ENCODE measurements at places on chromosomes 7 and 10.

- no peak for DNase-seq
These were observed 248.7 kb downstream of the FZD1 start for GRCh38 chr7:91512958-91513357.

DNA sequence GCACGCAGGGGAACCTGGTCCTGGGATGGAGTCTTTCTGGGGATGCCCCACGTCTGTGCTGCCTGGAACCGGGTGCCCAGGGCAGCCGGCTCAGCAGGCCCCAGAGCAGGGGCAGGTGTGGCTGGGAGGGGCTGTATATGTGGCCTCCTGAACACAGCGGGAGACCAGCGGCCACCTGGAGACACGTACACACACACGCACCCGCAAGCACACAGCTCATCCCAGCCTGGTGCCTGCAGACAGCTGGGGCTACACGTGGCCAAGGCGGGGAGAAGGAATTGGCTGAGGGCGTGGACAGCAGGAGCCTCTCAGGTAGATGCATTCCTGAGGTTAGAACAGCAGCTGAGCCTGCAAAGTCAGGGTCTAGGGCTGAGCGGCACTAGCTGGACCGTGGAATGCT is 14.0 kb downstream of the ADAM8 start:
- no peak for DNase-seq

DNA sequence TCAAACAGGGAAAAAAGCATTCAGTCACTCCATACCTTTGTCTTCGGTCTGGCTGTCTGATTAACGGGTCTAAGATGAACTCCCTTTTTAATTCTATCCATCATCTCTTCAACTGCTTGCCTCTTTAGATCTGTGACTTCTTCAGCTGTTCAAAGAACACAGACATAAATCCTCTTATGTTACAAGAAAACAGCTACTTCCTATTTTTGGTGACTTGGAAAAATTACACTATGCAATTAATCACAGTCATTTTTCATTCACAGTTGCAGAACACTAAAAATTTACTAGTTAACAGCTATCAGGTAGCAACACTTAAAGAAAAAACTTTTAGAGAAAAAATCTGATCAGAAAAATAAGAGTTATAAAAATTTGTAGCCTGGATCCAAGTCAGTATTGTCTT is 66.0 kb downstream of the ENO4 start:
- DNase-seq: no peak

- no peak for DNase-seq
These were observed 3.1 kb upstream of the MRC1 start for GRCh38 chr10:17805921-17806577.

GRCh38 chr7:96669812-96670211 is 39.8 kb downstream of the SEM1 start:
- DNase-seq: no peak

- no peak for DNase-seq
These were observed 99.1 kb downstream of the BMPR1A start for GRCh38 chr10:86855513-86855912.

DNA sequence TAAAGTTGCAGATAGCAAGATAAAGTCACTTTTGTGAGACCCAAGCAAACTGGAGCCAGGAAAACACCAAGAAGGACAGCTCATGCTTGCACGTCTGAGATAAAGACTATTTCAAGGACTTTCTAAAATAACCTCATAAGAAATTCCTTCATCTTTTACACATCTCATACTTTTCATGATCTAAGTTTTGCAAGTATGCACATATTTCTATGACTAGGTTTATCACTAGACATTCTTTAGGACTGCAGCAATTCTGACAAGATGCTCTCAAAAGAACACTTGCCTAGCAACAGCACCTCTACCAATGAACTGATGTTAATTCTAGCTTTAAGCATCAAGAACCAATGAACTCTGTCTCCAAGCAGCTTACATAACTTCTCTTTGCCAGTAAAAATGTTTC is 457.6 kb downstream of the SEMA3D start:
- DNase-seq: no peak

DNA sequence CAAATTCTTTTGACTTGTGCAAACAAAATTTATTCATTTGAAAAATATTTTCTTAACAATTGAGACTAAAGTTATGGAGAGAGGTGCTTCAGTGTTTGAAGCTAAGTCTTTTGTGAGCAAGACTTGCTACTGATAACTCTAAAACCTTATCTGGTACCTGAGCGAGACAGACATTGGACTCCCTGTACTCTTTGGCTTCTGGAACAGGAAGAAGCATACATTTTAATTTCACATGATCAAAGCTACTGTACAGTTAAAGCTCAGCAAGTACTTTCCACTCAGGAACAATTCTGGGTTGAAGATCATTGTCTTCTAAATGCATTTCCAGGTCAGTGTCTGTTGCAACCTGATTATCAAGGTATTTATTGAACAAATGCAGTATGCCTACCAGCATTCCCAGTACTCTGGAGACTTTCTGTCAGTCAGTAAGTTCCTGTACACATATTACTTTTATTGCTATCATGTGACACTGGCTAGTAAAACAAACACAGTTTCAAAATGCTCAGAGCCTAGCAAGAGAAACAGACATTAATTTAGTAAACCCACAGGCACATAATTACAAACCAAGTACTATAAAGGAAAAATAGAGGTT is 42.4 kb downstream of the CABCOCO1 start:
- DNase-seq: no peak

DNA sequence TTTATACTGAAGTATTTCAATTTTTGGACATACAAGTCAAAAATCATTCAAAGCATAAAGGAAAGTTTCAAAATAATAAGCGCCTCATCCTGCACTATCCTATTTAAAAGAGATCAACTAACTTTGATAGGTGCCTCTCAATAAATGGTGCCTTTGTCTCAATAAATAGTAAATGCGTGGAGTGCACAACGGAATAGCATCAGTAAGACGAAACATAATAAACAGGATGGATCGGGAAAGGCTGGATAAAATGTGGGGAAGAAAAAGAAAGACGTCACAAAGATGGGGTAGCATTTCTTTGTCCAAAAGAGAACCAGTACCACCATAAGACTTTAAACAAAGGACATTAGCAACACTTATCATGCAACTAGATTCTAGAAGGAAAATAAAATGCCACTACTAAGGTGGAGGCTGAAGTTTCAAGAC is 571 bp upstream of the PRKAR2B start:
- DNase-seq: no peak

DNA sequence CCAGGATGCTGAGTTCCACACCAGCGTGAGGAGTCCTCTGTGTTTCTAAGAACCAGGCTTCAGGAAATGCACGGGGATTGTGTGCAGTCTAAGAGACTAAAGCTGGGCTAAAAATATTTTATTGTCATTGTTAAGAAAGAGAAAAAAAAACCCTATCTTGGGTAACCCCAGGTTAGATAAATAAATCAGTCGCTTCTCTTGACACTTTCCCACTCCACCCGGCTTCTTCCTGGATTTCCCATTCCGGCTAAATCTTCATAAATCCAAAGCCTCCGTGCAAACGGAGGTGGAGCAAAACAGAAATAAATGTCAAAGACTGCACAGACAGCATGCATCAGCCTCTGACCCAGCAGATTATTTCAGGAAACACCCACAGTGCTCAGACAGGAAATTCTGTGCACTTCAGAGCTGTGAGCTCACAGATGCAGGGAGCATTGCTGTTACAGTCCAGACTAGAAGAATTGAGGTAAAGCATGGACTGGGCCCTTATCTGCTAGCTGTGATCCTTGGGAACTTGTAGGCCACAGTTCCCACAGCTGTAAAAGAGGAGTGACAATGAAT is 44.8 kb upstream of the GRID1 start:
- DNase-seq: no peak
